Right renal pelvis (tissue), 4 donors: ENCODE measurements at places on chromosomes 2 and 18.

DNA sequence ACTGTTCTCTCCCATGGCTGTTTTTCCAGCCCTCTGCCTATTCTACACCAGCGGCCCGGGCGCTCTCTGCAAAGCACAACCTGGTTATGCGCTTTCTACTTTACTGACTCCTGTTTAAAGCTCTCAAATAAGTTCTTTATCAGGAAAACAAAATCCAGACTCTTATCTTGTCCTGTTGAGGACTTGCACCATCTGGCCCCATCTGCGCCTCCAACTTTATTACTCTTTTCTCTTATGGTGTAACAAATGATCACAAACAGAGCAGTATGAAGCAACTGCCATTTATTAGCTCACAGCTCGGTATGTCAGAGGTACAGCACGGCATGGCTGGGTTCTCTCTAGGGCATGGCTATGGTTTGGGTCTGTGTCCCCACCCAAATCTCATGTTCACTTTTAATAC lies 236.5 kb upstream of the NT5C1B start:
- no peak for DNase-seq

DNA sequence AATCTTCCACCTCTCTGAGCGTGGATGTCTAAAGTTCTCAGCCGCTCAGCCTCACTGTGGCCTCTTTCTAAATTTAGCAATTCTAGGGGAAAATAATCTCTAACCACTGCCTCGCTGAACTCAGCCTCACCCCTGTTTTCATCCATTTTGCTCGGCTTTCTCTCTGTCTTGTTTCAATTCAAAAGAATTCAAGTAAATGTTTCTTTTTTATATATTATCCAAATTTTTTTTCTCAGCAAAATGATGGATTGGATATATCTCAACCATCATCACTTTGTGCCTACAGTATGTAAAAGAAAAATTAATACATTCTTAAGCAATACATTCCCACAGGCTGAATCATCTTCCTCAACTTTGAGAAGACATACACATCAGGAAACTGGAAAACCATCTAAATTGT lies 24.0 kb upstream of the GALNT5 start:
- DNase-seq = no peak

DNA sequence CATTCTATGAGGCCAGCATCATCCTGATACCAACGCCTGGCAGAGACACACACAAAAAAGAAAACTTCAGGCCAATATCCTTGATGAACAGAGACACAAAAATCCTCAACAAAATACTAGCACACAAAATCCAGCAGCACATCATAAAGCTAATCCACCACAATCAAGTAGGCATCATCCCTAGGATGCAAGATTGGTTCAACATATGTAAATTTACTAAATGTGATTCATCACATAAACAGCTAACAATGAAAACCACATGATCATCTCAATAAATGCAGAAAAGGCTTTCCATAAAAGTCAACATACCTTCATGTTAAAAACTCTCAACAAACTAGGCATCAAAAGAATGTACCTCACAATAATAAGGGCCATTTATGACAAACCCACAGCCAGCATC lies 65.3 kb downstream of the WDPCP start:
- DNase-seq = no peak

GRCh38 chr2:208373460-208374089 lies 33.0 kb upstream of the PTH2R start:
- peak; percentile 11 for DNase-seq

GRCh38 chr2:15427987-15428386 lies 133.1 kb downstream of the NBAS start:
- no peak for DNase-seq

DNA sequence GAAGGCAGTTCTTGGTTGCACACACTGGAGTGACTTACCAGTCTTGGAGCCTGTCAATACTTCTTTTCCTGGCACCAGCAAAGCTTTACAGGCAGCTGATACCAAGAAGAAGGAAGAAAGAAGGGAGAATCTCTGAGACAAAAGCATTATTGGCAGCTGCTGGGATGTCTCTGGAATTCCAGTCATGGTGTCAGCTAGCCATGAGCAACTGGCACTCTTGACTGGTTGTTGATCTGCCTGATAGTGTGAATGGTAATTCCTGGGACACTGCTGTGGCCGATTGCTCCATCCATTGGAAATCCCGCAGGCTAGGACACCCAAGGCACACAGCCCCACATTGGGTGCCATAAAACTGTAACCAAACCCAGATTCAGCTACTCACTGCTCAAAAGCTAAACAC lies 17.8 kb upstream of the SPAG16 start:
- no peak for DNase-seq

DNA sequence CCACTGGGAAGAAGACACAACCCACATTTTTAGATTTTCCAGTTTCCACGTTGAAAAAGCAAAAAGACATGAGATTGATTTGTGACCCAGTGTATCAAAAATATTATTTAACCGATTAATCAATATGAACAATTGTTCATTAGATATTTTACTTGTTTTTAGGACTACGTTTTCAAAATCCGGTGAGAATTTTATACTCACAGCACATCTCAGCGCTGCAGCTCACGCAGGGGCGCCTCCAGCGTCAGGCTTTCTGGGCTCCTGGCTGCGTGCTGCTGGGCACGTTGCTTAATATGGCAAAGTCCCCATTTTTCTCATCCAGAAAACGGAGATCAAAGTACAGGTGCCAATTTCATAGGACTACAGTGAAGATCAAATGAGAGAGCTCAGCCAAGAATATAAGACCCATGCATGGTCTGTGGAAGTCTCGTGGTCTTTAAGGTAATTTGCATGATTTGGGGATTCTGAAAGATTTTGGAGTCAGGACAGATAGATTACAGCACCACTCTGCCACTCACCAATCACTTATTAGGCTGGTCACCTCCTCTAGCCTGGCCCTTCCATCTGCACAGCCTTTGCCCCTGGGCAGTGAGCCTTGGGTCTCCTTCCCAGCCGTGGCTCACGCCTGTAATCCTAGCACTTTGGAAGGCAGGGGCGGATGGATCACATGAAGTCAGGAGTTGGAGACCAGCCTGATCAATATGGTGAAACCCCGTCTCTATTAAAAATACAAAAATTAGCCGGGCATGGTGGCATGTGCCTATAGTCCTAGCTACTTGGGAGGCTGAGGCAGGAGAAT lies 36.2 kb downstream of the PTPN18 start:
- no peak for DNase-seq

GRCh38 chr2:127100251-127101047 lies 6.5 kb downstream of the BIN1 start:
- DNase-seq = no peak

- no peak for DNase-seq
Measured at GRCh38 chr18:22676423-22676822, 256.7 kb upstream of the RBBP8 start.

DNA sequence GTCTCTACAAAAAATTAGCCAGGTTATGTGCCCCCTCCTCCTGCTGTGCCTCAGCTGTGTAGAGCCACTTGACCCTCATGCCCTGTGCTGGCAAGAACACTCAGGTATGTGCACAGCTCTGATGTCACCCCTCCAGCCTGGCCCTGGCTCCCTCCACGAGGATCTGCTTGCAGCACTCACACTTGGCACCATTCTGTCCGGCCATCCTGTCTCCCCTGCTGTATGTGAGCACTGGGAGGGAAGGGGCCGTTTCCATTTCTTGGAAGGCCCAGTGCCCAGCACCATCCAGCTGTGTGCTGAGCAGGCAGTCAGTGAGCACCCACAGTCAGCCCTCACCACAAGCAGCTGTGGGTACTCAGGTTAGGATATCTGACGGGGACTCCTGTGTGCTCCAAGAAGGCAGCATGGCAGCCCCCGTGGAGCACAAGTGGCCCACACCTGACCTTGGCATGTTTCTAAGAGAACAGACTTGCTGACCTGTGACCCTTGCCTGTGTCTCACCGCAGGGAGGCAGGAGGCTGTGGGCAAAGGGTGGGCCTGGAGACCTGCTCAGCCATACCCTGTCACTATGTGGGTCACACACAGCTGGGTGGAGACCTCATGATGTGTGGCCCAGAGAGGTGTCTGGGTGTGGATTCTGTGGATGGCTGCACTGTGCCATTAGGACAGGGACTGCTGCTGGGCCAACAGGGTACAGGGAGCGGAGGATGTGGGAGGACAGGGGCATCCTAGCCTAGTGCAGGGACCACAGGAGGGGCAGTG lies 31.5 kb downstream of the USP34 start:
- no peak for DNase-seq

DNA sequence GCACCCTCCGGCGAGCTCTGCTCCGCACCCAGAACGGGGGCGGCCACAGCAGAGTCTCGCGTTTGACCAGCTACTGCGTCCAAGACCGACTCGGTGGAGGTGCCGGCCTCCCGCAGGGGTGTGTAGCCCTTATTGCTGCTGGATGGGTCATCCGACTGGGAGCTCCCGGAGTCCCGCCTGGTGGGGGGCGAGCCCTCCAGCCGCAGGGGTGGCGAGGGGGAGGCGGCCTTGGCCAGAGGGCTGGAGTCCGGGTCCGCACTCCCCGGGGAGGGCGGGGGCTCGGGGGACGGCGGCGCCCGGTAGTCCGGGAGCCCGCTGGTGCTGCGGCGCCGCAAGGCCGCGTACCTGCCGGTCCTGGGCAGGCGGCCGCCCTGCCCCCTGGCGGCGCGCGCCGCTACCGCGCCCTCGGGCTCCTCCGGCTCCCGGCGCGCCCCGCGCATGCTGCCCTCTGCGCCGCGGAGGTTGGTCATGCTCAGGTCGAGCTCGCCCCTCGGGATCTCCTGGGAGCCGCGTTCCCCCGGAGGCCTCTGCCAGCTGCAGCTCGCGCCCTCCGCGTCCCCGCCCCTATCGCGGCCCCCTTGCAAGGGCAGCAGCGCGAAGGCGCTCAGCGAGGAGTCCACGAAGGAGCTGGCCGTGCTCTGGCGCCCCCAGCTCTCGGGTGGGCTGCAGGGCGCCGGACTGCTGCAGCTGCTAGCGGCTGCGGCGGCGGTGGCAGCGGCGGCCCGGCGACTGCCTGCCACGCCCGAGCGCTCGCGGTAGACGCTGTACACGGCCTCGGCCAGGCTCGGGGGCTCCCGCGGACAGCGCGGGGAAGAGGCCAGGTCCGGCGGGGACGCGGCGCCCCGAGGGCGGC lies 4.8 kb downstream of the TMEM200C start:
- DNase-seq = peak; percentile 20

DNA sequence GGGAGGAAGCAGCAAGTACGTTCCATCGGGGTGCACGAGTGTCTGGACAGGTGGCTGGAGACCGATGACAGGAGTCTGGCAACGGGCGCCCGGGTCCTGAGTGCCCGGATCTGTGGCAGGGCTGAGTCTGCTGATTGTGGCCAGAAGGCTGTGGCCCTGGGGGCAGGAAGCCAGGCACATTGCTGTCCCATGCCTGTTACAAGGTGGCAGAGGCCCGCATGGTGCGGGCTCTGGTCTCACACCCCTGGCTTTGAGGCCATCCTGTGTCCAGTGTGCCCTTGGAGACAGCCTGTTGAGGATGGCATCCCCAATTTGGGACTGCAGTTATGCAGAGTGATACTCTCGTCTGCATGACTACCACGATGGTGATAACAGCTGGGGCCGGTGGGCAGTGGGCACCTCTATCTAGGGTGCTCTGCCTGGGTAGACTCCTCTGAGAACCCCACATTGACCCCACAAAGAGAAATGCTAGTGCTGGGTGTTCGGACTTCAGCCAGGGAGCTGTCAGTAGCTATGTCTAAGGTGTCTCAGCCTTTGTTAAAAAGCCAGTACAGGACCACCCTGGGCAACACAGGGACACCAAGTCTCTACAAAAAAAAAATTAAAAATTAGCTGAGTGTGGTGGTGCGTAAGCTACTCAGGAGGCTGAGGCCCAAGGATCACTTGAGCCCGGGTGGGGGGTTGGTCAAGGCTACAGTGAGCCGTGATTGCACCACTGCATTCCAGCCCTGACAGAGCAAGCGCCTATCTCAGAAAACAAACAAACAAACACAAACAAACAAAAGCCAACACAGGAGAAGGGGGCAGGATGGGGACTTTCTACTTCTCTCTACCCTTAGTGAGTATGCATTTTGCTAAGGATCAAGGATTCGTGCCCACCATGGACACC lies 88.3 kb downstream of the RHOB start:
- DNase-seq = no peak

DNA sequence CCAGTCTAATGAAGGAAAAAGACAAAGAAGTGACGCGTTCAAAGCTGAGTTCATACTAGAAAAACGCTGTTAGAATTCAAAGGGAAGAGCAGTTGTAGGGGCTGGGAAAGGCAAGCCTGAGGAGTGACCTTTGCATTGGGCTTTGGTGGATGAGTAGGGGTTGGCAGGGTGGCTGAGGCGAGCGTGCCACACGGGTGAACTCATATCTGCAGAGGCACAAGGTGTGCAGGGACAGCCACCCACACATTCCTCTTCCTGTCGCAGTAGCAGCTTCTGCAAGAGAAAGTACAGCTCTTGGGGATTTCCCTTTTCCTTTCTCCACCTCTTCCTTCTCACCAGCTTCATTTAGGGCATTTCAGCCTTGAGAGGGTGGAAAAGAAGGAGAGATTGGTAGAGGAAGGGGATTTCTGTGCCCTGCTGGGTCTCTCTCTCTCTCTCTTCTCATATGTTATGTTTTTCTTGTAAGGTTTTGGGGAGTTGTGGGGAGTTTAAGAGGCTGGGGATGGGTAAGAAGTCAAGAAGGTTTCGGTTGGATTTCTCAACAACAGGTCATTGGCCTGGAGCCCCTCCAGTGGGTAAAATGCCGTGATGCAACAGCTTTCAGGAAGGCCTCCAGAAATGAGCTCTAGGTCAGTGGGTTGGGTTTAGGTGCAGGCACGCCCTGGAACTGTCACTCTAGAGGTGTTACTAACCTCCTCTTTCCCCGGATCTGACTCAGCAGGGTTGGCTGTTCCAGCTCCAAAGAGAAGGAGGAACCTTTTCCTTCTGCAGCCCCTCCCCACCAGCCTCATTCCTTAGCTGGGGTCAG lies 40.1 kb downstream of the ODC1 start:
- DNase-seq = no peak

- DNase-seq = no peak
Measured at GRCh38 chr2:11160731-11161455, 5.6 kb downstream of the SLC66A3 start.

DNA sequence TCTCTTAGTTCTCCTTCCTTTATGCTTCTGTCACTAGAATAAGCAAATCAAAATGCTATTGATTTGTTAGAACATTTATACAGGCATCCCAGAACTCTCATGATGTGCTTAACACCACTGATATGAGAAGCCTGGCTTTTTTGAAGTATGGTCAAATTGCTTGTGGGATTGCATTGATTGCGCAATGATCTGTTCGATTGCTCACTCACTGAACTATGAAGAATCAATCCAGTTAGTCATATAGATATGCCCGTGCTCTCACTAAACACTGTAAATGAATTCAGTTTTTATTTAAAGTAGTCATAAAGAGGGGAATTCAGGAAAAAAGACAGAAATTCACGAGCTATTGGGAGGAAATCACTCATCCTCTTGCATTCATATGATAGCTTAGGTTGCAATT lies 1237.8 kb downstream of the SUCLG1 start:
- DNase-seq = no peak
